ENCODE measurements at places on chromosomes 13 and 19.

DNA sequence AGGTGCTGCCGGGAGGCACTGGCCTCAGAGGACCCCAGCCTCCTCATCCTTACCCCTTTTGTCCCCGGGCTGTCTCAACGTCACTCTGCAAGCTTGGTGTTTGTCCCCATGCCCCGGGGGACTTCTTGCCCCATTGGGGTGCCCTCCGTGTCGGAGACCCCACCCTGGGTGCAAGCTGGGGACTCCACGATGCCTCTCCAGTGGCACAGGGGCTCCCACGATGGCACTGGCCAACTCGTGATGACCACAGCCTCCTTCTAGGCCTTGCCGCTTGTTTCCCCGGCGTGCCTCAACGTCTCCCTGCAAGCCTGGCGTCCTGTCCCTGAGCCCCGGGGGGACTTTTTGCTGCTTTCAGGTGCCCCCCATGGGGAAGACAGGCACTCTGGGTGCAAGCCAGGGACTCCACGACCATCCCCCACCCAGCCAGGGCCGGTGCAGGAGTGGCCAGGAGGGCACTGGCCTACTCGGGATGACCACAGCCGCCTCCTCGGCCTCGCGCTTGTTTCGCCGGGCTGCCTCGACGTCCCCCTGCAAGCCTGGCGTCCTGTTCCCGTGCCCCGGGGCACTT, 237.0 kb downstream of the TUBA3C start:
- DNase-seq: no peak

DNA sequence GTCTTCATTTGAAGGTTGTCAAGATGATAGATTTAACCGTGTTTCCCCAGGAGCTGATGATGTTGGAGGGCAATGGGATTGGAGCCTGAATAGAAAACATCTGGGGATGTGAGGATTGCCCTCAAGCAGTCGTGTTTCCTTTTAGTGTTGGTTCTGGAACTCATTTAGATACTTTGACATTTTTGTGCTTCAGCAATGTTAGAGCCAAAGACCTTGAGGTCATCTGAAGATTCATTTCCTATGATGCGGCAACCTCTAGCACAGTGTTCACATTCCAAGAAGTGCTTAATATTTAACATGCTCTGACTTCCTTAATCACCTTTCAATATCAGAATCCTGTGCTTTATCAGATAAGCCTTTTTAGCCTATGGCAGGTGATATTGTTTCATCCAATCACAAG, 82.7 kb downstream of the SLC10A2 start:
- no peak for DNase-seq

DNA sequence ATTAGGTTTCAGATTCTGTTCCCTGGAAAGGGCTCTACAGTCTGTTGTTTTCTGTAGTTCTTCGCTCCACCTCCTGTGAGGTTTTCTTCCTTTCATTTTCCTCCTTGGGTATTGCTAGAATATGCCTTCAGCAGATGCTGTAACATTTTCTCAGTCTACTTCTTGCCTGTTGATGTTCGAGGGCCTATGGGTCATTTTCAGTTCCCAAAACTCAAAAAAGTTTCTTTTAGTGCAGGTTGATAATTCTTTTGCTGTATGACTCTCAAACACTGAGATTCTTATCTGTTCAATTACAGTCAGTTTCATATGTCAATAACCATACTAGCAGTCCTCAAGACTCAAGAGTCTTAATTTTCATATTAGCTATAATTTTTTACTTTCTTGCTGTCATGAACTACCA, 268.3 kb downstream of the RFC3 start:
- no peak for DNase-seq

GRCh38 chr13:51453207-51453958, 547 bp upstream of the INTS6 start:
- peak; percentile 50 for DNase-seq

DNA sequence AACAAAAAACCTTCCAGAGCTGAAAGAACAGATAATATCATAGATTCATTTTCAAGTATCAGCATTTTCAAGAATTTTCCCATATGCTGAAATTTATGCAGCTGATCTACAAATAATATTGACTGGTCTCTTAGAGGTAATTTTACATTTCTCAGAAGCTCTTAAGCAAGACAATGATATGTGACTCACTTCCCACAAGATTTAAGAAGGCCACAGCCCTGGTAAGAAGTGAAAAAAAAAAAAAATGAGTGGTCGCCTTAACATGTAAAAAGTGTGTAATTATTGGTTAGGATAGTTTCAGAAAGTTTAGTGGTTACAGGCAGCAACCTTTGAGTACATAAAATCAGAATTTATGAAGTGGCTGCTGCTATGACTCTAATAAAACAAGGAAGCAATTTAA, 54.5 kb downstream of the NUFIP1 start:
- DNase-seq: no peak

- DNase-seq: no peak
These were observed 53.4 kb upstream of the KLF12 start for GRCh38 chr13:74187564-74187963.

- DNase-seq: no peak
These were observed 6.7 kb upstream of the UBL3 start for GRCh38 chr13:29857085-29857484.

GRCh38 chr19:30160426-30160825, 211.8 kb upstream of the ZNF536 start:
- DNase-seq: no peak

GRCh38 chr13:93672996-93673395, 446.4 kb downstream of the GPC6 start:
- no peak for DNase-seq

GRCh38 chr19:16380314-16380695, 55.7 kb downstream of the KLF2 start:
- no peak for DNase-seq

- DNase-seq: no peak
These were observed 189.1 kb upstream of the UBL3 start for GRCh38 chr13:30039511-30039911.

DNA sequence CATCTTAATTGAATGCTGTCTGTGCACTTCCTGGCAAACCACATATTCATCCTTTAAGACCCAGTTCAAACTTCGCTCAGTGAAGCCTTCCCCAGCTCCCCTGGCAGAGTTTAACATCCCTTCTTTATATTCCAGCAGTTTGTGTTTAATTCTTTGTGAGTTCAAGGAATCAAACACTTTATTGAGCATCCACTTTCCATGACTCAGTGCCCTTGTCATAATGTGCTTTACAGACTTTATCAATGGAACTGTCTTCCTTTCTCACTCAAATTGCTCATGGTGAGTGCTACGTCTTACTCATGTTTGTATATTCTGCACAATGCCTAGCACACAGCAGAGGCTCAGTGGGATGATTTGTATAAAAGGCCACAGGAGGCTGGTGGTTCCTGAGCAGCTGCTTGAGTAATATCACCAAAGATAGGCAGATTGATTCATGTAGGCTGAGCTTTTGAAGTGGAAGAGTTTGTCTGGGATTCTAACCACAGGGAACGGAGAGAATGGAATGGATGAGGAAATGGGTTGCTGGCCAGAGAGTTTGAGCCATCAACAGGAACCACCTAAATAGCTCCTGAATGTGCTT, 44.2 kb downstream of the SERTM1 start:
- DNase-seq: no peak

- DNase-seq: no peak
These were observed 52.6 kb downstream of the MAP4K1 start for GRCh38 chr19:38564981-38565690.

Measured in SHP77 treated with DMSO at 0.1 percent for 48 hours (cell line).